T-helper 22 cell (primary cell): ENCODE measurements at places on chromosomes 6 and 20.

- DNase-seq = no peak
Measured at GRCh38 chr6:34053721-34054120, 92.2 kb downstream of the GRM4 start.

- no peak for DNase-seq
Measured at GRCh38 chr6:46288835-46289234, 118.1 kb upstream of the ENPP5 start.

DNA sequence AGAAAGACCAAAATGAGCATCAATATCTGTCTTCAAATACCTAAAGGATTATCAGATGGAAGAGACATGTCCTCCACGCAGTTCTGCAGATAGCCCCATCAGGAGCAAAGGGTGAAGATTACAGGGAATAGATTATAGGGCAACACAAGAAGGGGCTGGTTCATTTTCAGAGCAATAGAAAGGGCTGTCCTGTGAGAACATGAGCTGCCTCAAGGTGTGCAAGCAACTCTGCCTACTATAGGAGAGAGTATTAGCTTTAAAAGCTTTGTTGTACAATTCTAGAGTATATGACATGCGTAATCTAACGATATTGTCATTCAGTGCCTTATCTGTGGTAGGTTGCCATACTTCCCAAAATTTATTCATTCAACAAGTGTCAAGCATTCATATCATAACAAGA, 112.7 kb downstream of the NRSN1 start:
- DNase-seq = no peak

DNA sequence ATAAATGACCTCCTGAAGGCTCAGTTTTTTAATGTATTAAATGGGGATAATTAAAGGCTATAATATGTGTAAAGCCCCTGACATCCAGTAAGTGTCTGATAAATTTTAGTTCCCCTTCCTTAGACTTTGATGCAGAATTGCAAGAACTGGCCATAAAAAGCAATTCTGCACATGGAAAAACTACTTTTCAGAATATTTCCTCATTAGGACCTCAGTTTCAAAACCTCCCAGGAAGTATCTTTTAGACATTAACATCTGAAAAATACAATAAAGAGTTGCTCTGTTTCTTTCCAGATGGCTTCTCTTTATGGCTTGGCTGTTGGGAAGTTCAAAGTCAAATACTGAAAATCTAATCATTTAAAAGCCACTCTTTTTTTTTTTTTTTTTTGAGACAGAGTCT, 106.3 kb upstream of the ZNF217 start:
- DNase-seq = no peak

DNA sequence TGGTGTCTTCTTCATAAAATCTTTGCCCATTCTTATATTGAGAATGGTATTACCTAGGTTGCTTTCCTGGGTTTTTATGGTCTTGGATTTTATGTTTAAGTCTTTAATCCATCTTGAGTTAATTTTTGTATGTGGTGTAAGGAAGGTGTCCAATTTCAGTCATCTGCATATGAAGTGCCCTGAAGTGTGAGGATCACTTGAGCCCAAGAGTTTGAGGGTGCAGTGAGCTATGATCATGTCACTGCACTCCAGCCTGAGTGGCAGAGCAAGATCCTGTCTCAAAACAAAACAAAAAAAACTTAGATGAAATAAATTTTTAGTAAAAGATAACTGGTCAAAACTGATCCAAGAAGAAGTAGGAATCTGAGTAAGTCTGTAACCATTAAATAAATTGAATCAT, 215.4 kb downstream of the TBC1D7 start:
- no peak for DNase-seq

DNA sequence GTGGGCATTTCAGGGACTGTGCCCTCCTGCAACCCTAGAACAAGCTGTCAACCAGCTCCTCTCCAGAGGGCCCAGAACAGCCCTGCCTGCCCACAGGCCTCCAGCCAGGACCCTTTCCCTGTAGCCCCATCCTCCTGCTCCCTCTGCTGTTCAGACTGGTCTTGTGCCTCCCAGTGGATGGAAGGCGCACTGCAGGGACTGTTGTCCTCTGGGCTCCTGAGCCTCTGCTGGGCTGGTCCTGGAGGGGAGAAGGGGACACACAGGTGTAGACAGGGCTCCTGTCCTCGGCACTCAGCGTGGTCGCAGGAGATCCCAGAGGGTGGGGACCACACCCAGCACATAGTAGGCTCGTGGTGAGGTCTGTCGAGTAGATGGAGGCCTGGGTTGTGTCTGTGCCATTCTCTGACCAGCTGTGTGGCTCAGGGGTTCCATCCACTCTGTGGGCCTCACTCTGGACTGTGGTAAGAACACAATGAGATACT, 11.5 kb downstream of the ITPR3 start:
- peak; percentile 28 for DNase-seq

DNA sequence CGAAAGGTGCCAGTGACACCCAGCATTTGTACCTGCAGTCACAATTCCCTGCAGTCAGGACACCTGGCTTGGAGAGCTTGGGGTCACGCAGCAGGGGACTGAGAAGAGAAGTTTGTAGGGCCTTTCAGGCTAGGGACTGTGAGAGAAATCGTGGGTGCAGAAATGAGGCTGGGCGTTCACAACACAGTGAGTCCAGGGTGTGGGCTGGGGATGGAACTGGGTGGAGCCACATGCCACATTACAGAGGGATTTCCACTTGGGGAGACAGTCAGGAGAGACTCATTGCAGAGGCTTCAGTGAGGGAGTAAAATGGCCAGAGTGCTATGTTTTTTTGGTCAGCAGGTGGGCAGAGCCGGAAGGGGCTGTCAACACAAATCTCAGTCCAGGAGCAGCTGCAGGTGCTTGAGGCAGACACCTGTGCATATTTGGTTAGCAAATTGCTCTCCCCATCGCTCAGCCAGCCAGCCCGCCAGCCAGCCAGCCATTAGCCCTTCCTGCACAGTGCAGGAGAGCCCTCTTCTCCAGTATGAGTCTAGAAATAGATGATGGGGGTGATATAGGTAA, 7.4 kb downstream of the ITPR3 start:
- no peak for DNase-seq

- DNase-seq = no peak
Measured at GRCh38 chr6:142845143-142845571, 99.8 kb downstream of the HIVEP2 start.

DNA sequence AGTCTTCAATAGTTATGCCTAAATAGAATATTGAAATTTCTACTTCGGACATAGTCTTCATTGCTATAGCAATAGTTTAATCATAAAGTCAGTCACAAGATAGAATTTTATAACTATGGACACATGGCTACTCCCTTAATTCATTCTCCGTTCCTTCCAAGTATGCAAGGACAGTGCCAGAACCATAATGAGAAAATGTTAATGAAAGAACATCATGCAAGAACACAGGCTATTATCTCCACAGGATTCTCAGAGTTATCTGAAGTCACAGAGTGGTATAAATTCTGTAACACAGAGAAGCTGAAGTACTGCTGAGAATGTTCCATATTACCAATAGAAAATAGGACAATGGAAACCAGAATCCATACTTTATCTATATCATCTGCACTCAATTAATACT, 826.2 kb downstream of the EPHA7 start:
- DNase-seq = no peak

DNA sequence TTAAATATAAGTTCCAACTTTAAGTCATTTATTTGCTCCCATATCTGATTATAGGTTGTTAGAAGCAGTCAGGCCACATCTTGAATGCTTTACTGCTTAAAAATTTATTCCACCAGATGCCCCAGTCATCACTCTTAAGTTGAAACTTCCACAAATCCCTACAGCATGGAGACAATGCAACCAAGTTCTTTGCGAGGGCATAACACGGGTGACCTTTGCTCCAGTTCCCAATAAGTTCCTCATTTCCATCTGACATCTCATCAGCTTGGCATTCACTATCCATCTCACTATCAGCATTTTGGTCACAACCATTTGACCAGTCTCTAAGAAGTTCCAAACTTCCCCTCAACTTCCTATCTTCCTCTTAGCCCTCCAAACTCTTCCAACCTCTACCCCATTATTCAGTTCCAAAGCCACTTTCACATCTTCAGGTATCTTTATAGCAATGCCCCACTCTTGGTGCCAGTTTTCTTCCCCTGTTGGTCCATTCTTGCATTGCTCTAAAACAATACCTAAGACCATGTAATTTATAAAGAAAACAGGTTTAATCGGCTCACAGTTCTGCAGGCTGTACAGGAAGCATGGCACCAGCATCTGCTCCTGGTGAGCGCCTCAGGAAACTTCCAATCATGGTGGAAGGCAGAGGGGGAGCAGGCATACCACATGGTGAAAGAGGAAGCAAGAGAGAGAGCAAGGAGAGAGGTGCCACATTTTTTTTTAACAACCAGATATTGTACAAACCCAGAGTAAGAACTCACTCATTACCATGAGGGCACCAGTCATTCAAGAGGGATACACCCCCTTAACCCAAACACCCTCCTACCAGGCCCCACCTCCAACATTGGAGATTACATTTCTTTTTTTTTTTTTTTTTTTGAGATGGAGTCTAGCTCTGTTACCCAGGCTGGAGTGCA, 15.9 kb upstream of the ITPR3 start:
- no peak for DNase-seq

GRCh38 chr6:141484711-141485110, 648.0 kb upstream of the GJE1 start:
- DNase-seq = no peak

- DNase-seq = no peak
Measured at GRCh38 chr20:48284315-48284714, 499.0 kb upstream of the SULF2 start.

DNA sequence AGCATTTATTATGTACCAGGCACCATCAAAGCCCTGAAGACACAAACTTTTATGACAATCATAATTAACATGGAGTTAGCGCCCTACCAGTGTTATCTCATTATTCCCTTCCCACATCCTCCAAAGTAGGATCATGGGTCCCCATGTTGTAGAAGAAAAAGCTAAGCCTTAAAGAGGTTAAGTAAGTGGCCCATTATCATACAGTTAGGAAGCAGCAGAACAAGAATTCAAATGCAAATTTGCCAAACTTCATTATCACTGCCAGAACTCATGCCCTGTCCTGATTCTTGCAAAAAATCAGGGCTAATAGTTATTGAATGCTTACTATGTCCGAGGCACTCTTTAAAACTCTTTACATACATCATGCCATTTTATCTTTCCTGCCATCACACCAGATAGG, 310.6 kb downstream of the ZNF217 start:
- DNase-seq = no peak

DNA sequence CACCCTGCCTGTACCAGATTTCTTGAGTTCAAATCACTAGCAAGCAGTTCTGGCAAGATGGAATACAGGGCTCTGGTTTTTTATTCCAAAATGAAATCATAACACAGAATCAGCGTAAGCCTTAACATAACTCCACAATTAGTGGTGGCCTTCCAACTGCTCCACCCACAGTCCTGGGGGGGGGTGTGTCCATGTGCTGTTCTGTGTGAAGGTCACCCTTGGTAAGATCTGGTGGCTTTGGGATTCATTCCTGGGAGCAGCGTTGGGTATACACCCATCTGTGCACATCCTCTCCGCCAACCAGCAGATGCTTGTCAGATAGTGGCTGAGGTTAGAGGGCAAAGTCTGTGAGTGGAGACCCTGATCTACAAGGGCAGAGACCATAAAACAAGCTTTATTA, 49.9 kb upstream of the CD83 start:
- no peak for DNase-seq

- no peak for DNase-seq
Measured at GRCh38 chr20:13234961-13235360, 13.9 kb downstream of the ISM1 start.

DNA sequence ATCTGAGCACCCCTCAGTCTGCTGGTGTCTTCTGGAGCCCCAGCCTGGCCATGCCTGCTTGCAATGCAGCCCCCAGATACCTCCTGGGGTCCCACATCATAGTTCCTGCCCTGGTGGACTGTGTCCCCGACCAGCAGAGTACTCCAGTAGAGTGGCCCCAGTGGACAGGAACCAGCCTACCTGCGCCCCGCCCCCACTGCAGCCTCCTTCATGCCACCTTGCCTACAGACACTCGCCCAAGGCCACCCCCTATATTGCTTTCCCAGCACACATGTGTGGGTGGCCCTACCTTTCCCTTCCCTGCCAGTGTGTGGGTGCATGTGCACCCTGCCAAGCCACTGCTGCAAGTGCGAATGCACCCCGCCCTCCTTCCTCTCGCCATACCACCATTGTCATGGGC, 204.0 kb downstream of the EDN1 start:
- no peak for DNase-seq

DNA sequence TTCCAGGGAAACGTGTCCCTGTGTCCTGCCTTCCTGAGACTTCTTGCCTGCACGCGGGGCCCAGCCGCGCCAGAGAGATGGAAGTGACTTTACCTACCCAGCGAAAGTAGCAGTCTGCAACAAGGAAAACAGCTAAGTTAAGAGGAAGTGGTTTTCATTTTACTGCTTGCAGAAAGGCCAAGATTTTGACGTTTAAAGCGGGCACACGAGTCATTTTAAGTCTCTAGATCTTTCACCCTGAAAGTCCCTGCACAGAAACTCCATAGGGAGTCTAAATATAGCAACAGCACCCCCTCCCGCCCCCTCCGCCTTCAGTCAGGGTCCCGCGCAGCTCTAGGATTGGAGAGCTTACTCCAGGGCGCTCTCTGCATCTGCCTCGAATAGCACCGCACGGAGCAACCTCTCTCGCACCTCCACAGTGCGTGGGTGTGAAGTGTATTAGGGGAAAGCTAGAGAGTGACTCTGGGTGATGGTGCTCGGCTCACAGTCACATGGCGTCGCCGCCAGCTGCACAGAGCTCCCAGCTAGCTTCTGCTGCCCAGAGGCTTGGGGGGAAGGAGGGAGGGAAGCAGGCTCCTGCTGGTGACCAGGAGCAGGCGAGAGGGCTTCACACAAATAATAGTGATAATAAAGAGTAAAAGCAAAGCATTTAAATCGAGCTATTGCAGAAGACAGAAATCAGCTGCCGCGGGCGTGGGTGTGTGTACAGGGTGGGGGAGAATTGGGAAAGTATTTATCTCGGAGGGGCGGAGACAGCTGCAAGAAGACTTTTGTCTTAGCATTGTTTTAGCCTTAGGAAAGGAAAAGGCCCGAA, 1.8 kb upstream of the KCNQ5 start:
- DNase-seq = no peak

- no peak for DNase-seq
Measured at GRCh38 chr6:130524552-130524951, 158.7 kb downstream of the TMEM200A start.

GRCh38 chr20:12882832-12883506, 125.8 kb upstream of the SPTLC3 start:
- no peak for DNase-seq

DNA sequence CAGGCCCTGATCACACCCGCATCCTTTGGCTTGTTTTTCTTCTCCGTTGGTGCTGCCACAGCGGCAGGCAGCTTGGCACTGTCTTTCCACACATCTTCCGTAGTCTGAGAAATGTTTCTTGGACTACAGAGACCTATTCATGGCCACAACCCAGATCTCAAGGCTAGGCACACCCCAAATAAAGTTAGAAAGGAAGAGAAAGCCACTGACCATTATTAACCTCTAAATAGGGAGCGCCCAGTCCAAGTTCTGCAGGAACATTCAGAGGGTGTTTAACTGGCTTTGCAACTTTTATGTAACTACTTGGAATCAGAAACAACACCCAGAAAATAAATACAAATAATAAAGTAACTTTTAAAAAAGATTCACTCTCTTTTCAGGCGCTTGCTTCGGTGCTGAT, 124.8 kb upstream of the NEDD9 start:
- no peak for DNase-seq

GRCh38 chr20:62136283-62137091, 6.7 kb downstream of the PSMA7 start:
- DNase-seq = peak; percentile 32
